Fibroblast of skin of abdomen (primary cell): ENCODE measurements at places on chromosomes 5 and 9.
A peak's percentile ranks its signal among the peaks of the same experiment; 100 is the strongest.

GRCh38 chr5:106397700-106398099, 1273.0 kb downstream of the EFNA5 start:
- peak; percentile 95 for DNase-seq

DNA sequence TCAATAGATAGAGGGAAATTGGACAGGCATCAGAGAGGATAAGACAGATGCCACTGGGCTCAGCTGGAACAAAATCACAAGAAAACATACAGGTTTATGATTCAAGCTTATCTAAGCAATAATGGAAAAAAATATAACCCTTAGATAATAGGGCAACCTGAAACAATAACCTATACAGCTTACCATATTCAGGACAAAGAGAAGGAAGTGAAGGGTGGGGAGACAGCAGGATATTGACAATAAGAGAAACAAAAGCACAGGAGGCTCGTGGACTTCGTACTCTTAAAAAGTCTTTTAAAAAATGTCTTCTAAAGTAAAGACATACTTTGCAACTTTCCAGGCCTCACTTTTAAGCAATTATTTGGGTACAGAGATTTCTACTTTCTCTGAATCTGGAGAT, 225.3 kb downstream of the NTRK2 start:
- DNase-seq = no peak

GRCh38 chr9:79431019-79431679, 140.6 kb upstream of the TLE4 start:
- no peak for DNase-seq

DNA sequence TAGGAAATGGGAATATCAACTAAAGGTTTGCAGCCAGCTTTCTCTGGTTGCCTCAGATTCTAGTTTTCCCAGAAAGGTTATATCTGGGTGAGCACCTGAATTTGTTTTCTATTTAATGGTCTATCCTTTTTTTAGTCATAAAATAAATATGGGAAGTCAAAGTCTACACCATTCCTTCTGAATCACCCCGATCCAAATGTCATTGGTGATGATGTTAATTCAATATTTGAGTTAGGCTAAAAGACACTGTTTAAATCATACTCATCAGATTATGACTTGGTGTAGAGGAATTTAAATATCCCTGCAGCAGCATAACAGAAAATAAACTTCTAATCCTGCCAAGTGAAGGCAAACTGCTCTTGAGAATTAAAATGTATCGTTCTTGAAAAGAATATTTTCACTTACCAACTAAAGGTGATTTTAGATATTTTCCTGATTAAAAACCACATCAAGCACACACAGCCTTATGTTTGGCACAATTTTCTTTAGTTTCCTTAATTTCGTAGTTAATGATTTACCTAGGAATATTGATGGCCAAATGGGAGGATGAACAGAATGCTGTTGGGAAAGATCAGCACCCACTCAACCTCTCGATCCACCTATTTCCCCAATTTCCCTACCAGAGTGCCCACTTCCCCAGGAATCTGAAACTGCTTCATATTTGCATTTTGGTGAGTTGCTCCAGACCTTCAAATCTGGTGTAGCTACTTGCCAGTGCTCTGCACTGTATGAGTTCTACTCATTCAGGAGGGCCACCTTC, 103.1 kb upstream of the TSLP start:
- no peak for DNase-seq

GRCh38 chr9:95025213-95026147, 292.0 kb downstream of the FANCC start:
- peak; percentile 90 for DNase-seq
